Left renal pelvis (tissue), 4 donors: ENCODE measurements at places on chromosomes 1 and 21.

GRCh38 chr21:36932161-36932816 is 34.2 kb downstream of the HLCS start:
- no peak for DNase-seq

- DNase-seq: no peak
These were observed 15.4 kb downstream of the EFNA3 start for GRCh38 chr1:155093911-155094621.

- DNase-seq: no peak
These were observed 12.3 kb upstream of the DMBX1 start for GRCh38 chr1:46477153-46477929.

DNA sequence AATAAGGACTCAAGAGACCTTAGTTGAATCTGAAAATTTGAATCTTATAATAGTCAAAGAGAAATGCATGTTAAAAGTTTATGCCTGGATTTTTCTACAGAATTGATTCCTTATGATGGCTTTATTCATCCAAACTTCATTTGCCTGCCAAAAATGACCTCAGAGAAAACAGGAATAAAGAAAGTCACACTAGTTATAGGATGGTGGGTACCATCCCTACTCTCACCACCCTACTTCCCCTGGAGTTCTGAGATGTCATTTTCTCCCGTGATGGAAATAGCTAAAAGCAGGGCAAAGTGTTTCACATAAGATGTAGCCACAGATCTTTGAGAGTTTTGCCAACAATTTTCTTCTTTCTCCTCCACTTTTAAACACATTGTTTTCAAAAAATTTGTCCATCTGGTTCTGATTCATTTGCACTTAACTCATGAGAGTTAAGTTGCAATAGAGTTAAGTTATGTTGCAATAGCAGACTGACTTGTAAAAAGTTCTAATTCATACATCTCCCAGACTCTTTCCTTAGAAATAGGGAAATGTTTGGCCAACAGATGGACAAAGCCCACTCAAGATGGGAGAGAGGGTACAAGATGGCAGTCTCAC is 384.6 kb downstream of the PLPP3 start:
- DNase-seq: no peak

- DNase-seq: no peak
These were observed 239.3 kb downstream of the KCNJ6 start for GRCh38 chr21:37677006-37677405.
